Kidney (tissue), 22 donors: ENCODE measurements at places on chromosomes 12 and 14.
A peak's percentile ranks its signal among the peaks of the same experiment; 100 is the strongest.

DNA sequence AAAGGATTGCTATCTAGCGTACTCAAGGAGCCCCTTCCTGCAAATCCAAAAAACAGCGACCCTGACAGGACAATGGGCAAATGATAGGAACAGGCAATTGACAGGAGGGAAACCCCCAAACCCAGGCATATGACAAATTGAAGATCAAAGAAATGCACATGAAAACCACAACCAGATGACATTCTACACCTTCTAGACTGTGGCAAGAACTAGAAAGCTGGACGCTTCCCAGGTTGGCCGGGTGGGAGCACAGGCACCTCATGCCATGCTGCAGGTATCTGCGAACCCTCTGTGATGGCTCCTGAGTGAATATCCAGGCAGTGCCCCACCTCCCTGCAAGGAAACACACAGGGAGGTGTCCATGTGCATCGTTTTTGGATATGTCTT lies 37.1 kb downstream of the CMKLR1 start:
- no peak overlapping the region for H3K4me3 ChIP-seq
- H3K27ac ChIP-seq: peak overlapping the region; percentile 14
- peaks cover 39% of the 10 kb centered on the region for H3K4me1 ChIP-seq
- H3K27me3 ChIP-seq: no peaks in the 10 kb centered on the region
- DNase-seq: peak; percentile 30

DNA sequence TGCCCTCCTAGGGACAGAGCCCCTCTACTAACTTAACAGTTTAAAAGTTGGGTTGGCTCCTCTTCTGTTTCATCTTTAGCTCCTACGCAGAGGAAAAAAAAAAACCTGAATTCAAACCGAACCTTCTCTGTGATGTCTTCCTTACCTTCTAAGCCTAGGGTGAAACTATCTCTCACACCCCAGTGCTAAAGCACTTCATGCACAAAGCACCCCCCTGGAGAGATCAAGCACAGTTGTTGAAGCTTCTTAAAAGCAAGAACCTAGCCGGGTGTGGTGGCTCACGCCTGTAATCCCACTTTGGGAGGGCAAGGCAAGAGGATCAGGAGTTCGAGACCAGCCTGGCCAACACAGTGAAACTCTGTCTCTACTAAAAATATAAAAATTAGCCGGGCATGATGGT lies 37.6 kb downstream of the CORO1C start:
- peaks cover 7% of the 10 kb centered on the region for H3K4me1 ChIP-seq
- no peak overlapping the region for H3K4me3 ChIP-seq
- H3K27ac ChIP-seq: no peak overlapping the region
- H3K36me3 ChIP-seq: no peaks in the 10 kb centered on the region
- no peaks in the 10 kb centered on the region for H3K27me3 ChIP-seq

GRCh38 chr12:123114304-123115083 lies 36.4 kb downstream of the PITPNM2 start:
- peaks cover 4% of the 10 kb centered on the region for H3K4me1 ChIP-seq
- H3K4me3 ChIP-seq: no peak overlapping the region
- H3K27ac ChIP-seq: peak overlapping the region; percentile 20
- DNase-seq: no peak
- H3K36me3 ChIP-seq: no peaks in the 10 kb centered on the region

GRCh38 chr12:16675438-16675837 lies 69.5 kb upstream of the LMO3 start:
- H3K27me3 ChIP-seq: no peaks in the 10 kb centered on the region
- no peaks in the 10 kb centered on the region for H3K4me1 ChIP-seq
- no peak overlapping the region for H3K27ac ChIP-seq
- H3K4me3 ChIP-seq: no peak overlapping the region
- no peak for DNase-seq
- H3K36me3 ChIP-seq: no peaks in the 10 kb centered on the region

DNA sequence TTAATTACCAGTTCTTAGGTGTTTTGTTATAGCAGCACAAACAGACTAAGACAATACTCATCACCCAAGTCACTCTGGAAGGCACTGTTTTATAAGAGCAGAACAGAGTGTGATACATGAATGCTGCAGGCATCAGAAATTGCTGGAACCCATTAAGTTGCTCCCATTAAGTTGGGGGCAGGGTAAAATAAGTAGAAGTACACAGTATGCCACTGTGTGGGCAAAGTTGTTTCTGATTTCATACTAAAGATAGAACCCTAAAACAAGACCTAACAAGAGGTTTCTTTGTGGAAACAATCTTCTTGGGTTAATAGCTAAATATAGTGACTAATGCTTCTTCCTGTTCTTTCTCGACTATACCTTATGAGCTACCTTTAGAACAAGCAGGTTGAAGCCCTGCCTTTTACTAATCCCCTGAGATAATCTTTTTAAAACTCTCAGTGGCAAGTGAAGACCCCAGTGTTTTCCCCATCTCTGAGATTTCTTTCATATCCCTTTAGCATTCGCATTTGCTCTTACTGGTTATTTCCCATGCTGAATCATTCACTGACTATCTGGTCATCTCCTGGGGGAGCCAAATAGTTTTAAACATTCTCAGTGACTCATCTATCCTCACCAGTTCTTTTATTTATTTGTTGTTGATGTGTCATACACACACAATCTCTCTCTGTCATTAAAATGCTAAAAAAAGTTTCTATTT lies 52.3 kb downstream of the SOCS2 start:
- no peak overlapping the region for H3K4me3 ChIP-seq
- DNase-seq: no peak
- H3K4me1 ChIP-seq: no peaks in the 10 kb centered on the region

GRCh38 chr14:102184316-102185035 lies 44.8 kb downstream of the WDR20 start:
- H3K4me1 ChIP-seq: peaks cover 10% of the 10 kb centered on the region
- DNase-seq: peak; percentile 29
- H3K4me3 ChIP-seq: no peak overlapping the region
- H3K27ac ChIP-seq: no peak overlapping the region
- H3K36me3 ChIP-seq: no peaks in the 10 kb centered on the region

GRCh38 chr12:76202621-76203020 lies 118.1 kb upstream of the NAP1L1 start:
- H3K27ac ChIP-seq: no peak overlapping the region
- DNase-seq: no peak
- H3K27me3 ChIP-seq: no peaks in the 10 kb centered on the region
- H3K4me1 ChIP-seq: no peaks in the 10 kb centered on the region

GRCh38 chr12:90543841-90544240 lies 411.1 kb downstream of the CCER1 start:
- H3K27me3 ChIP-seq: no peaks in the 10 kb centered on the region
- no peaks in the 10 kb centered on the region for H3K4me1 ChIP-seq
- DNase-seq: no peak

GRCh38 chr12:75724928-75725312 lies 213.5 kb upstream of the KRR1 start:
- no peaks in the 10 kb centered on the region for H3K27me3 ChIP-seq
- no peaks in the 10 kb centered on the region for H3K4me1 ChIP-seq
- no peak overlapping the region for H3K27ac ChIP-seq
- no peak overlapping the region for H3K4me3 ChIP-seq
- DNase-seq: peak; percentile 81

- H3K27ac ChIP-seq: no peak overlapping the region
- no peaks in the 10 kb centered on the region for H3K27me3 ChIP-seq
- H3K4me3 ChIP-seq: no peak overlapping the region
- DNase-seq: no peak
- H3K4me1 ChIP-seq: peaks cover 6% of the 10 kb centered on the region
These were observed 4.5 kb upstream of the MIA2 start for GRCh38 chr14:39229222-39229543.

GRCh38 chr12:130418251-130418650 lies 80.6 kb downstream of the PIWIL1 start:
- H3K36me3 ChIP-seq: no peaks in the 10 kb centered on the region
- no peaks in the 10 kb centered on the region for H3K4me1 ChIP-seq
- H3K27me3 ChIP-seq: no peaks in the 10 kb centered on the region
- no peak overlapping the region for H3K4me3 ChIP-seq

DNA sequence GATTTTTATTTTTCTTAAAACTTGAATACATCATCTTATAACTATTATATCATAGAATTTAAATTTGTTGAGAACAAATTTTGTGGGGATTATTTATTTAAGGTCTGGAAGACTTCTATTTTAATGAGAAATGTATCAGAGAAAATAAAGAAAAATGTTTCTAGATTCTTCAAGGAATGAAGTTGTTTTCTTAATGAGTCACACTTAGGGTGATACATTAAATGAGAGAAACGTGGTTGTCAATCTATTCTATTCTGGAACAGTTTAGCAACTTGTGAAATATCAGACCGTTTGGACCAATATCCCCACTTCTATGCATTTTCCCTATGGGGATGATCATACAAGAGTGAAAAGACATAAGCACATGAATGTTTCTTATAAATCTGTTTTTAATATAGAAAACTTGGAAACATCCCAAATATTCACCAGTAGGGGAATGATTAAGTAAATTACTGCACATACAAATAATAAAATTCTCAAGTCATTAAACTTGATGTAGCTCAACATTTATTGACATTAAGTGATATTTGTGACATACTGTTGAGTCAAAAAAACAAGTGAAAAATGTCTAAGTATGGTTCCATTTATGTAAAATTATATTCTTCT lies 88.5 kb downstream of the E2F7 start:
- no peak overlapping the region for H3K4me3 ChIP-seq
- no peaks in the 10 kb centered on the region for H3K4me1 ChIP-seq
- no peaks in the 10 kb centered on the region for H3K36me3 ChIP-seq

- H3K36me3 ChIP-seq: no peaks in the 10 kb centered on the region
- no peak overlapping the region for H3K27ac ChIP-seq
- no peaks in the 10 kb centered on the region for H3K27me3 ChIP-seq
- no peak overlapping the region for H3K4me3 ChIP-seq
These were observed 1141.2 kb upstream of the TMEM132C start for GRCh38 chr12:127125607-127126259.

- H3K36me3 ChIP-seq: no peaks in the 10 kb centered on the region
- H3K27ac ChIP-seq: no peak overlapping the region
- no peaks in the 10 kb centered on the region for H3K4me1 ChIP-seq
- no peak overlapping the region for H3K4me3 ChIP-seq
These were observed 150.0 kb upstream of the SYT10 start for GRCh38 chr12:33589576-33590114.

- H3K4me1 ChIP-seq: no peaks in the 10 kb centered on the region
- DNase-seq: no peak
- no peak overlapping the region for H3K4me3 ChIP-seq
These were observed 333.8 kb downstream of the KCNH5 start for GRCh38 chr14:62711351-62712023.

- no peaks in the 10 kb centered on the region for H3K4me1 ChIP-seq
- H3K36me3 ChIP-seq: no peaks in the 10 kb centered on the region
- no peak for DNase-seq
- no peak overlapping the region for H3K27ac ChIP-seq
- H3K4me3 ChIP-seq: no peak overlapping the region
These were observed 63.7 kb upstream of the DNM1L start for GRCh38 chr12:32615441-32615840.

DNA sequence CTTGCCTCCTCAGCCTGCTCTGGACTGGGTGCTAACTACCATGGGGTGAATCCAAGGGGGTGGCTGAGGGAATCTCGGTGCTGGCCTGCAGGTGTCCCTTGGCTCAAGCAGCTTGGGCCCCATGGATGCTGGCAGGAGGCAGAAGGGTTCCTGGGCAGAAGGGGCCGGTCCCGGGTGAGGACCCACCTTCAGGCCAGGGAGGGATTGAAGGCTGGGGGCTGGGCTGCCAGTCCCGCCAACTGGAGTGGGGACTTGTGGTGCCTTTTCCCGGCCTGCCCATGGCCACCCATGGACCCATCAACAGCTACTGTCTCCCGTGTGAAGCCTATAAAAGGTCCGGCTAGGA lies 550.1 kb downstream of the SLC6A15 start:
- DNase-seq: no peak
- H3K4me3 ChIP-seq: no peak overlapping the region
- H3K27ac ChIP-seq: no peak overlapping the region
- no peaks in the 10 kb centered on the region for H3K36me3 ChIP-seq

DNA sequence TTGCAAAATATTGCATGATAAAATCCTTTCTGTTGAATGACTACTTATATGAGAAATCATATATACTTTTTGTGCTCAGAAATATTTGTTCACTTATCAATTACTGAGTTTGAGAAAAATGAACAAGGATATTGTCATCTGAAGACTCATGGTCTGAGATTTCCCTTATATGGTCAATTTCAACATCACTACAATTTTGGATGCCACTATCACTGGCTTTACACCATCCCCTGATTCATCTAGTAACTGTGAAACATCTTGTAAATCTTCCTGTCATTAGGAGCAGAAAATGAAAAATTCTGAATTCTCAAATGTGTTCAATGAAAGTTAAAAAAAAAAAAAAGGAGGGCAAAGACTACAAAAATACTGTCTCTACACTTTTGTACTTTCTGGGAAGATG lies 21.8 kb upstream of the GXYLT1 start:
- H3K4me1 ChIP-seq: no peaks in the 10 kb centered on the region
- H3K27ac ChIP-seq: no peak overlapping the region
- H3K36me3 ChIP-seq: no peaks in the 10 kb centered on the region
- DNase-seq: no peak
- H3K4me3 ChIP-seq: no peak overlapping the region
- H3K27me3 ChIP-seq: no peaks in the 10 kb centered on the region

DNA sequence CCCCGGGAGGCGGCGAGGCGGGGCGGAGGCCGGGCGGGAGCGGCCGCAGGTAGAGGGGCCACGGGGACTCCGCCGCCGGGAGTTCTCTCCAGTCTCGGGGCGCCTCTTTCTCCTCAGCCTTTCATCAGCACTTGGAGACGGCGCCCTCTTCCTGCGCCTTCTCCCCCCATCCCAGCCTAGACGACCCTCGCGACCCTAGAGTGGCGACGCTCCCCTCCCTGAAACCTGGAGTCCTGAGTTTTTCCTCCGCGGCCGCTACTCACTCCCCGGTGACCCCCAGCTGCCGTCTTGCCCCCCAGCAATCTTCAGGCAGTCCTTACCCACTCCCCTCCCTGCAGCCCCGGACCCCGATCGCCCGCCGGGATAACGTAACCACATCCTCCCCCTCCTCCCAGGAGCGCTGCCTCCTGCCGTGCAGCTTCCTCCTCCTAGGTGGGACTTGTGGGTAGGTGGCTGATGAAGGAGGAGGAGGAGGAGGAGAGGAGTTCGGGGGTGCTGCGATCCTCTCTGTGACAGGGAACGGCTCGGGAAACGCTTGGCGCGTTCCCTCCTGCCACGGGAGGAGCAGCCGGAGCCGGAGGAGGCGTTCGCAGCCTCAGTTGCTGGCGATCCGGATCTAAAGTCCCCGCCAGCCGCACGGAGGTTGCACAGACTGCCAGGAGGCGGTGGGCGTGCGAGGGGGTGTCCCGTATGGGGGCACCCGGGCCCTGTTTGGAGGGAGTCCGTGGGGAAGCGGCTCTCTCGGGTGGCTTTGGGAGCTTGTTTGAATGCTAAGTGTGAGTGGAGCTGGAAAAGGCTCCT lies 891 bp downstream of the PLEKHA5 start:
- no peaks in the 10 kb centered on the region for H3K27me3 ChIP-seq
- peak overlapping the region; percentile 89 for H3K27ac ChIP-seq
- no peaks in the 10 kb centered on the region for H3K36me3 ChIP-seq
- peak; percentile 79 for DNase-seq
- no peaks in the 10 kb centered on the region for H3K4me1 ChIP-seq
